Left ventricle myocardium superior (tissue), 1 donor: ENCODE measurements at places on chromosomes 6 and 20. TPM values are rescaled to one million over a fixed set of nuclear protein-coding genes. Genes with fewer than 3 reads are reported as not detected.

Gene CD93
- 41.0 TPM for total RNA-seq

Gene BACH2
- 1.5 TPM for total RNA-seq

Gene TULP1
- not detected for total RNA-seq

Gene CD24
- 0.99 TPM for total RNA-seq

- no peak for DNase-seq
Observed at GRCh38 chr6:11123978-11124377, 12.5 kb upstream of the ERVFRD-1 start.

GRCh38 chr6:53530346-53530745 is 14.6 kb downstream of the GCLC start:
- peak; percentile 48 for DNase-seq

GRCh38 chr20:41119614-41120561 is 17.5 kb upstream of the PLCG1 start:
- DNase-seq = no peak

DNA sequence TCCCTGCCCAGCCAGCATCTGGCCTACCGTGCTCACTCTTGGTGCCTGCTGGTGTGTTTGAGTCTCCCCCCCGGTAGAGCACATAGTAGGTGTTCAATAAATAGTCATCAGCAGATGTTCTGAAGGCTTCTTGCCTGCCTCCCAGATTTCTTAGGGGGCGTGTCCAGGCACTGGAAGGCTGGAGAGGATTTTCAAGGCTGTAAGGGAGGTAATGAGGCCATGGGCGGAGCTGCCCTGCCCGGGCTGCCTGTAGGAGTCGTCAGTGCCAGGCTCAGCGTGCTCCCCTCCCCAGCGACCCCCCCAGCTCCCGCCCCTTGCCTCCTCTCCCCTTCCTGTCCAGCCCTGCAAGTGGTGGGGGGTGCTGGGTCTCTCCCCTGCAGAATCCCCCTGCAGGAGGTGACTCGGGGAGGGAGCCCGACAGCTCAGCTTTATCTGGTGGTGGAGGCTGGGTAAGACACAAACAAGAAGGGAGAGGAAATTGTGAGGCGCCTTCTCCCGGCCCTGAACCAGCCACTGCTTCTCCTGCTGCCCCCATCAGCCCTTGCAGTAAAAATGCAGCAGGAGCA is 55.9 kb downstream of the BCAS4 start:
- DNase-seq = no peak

DNA sequence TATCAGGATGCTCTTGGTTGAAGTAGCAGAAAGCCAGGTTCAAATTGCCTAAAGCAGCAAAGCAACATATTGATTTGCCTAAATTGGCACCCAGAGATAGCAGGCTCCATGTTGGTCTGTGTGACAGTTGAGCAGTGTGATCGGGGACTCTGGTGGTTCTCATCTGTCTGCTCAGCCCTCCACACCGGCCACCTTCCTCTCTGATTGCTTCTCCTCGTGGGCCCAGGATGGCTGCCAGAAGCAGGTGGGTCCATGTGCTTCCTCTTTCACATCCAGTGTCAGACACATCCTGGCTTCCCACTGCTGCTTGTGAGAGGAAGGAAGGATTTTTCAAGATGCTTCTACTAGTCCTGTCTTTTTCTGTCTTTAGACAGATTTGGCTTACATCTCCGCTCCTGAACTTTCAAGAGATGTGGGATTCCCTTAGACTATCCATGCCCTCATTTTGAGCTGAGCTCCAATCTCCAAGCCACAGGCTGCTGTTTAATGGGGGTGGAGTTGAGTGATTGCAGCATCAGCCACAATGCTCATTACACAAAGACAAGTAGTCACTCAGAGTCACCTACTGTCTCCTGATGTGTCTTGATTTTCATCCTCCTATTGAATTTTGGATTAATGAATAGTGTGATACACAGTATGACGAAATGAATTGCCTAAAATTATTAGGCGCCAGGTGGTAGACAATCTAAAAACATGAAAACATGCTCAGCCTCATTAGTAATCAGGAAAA is 122.2 kb downstream of the ZDHHC14 start:
- DNase-seq = no peak

DNA sequence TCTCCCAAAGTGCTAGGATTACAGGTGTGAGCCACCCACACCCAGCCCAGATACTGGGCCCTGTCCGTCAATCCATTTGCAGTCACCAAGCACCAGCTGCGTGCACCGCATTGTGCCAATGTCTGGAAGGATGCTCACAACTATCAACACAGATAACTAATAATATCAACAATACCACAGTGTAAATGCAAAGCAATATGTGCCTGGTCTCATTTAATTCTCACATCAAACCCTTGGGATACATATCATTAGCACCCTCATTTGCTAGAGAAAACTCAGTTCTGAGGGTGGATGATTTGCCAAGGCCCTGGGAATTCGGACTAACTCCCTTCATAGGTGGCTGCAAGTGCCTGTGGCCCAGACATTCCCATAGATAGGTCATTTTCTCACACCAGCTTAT is 14.5 kb downstream of the RIPOR3 start:
- no peak for DNase-seq

- no peak for DNase-seq
Observed at GRCh38 chr20:17790296-17790695, 90.5 kb downstream of the BANF2 start.

- no peak for DNase-seq
Observed at GRCh38 chr6:160069459-160069858, 52.2 kb upstream of the SLC22A1 start.

- no peak for DNase-seq
Observed at GRCh38 chr6:45192556-45192955, 135.6 kb upstream of the RUNX2 start.

- no peak for DNase-seq
Observed at GRCh38 chr20:4867051-4867450, 134.3 kb downstream of the SLC23A2 start.

DNA sequence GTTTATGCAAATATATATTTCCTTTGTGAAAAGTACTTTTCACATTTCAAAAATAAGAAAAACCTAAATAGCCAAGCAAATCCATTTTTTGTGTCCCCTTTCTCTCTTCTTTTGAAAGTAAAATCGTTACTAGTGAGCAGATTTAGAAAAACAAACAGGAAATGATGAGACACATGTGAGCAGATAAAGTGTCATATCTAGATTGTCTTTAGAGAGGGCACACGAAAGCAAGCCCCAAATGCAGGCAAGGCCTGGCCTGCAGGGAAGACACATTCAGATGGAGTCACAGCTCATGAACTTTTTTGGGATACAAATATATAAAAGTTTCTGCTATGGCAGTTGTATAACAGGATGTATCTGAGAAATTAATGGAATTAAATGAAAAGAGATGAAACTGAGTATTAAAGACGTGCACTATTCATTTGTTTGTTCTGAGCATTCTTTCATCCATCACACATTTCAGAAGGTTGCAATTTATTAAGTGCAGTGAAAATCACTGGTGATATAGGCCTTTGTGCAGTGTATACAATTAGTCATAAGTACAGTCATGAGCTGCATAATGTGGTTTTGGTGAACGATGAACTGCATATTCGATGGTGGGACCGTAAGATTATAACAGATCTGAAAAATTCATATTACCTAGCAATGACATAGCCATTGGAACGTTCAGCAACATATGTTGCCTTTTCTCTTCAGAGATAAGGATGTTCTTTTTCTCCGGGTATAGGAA is 101.4 kb downstream of the PACRG start:
- no peak for DNase-seq

- DNase-seq = no peak
Observed at GRCh38 chr20:60558486-60558885, 600.3 kb downstream of the CDH26 start.

- no peak for DNase-seq
Observed at GRCh38 chr6:140850438-140850837, 1282.3 kb upstream of the GJE1 start.

DNA sequence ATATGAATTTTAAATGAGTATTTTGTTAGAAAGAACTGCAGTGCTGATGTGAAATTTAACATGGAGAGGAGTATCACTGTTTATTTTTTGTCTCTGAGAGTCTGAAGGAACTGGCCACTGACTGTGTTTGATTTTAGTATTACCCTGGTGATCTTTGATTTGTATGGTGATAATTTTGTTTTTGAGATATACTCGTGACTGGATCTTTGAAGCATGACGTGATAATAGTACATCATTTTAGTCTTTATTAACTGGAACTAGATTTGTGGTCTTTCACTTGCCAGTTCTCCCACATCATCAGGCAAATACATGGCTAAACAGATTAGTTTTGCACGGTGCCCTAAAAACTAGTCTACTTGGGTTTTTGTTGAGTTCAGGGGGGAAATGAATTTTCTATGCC is 55.5 kb downstream of the ARID1B start:
- DNase-seq = no peak

- no peak for DNase-seq
Observed at GRCh38 chr6:7684076-7684475, 41.8 kb upstream of the BMP6 start.

GRCh38 chr20:51583073-51583472 is 40.6 kb upstream of the NFATC2 start:
- DNase-seq = no peak

GRCh38 chr6:163862701-163863100 is 448.2 kb downstream of the QKI start:
- DNase-seq = no peak

GRCh38 chr20:9319687-9320384 is 194.6 kb upstream of the LAMP5 start:
- DNase-seq = no peak

GRCh38 chr20:23147964-23148730 is 62.0 kb upstream of the CD93 start:
- DNase-seq = no peak

DNA sequence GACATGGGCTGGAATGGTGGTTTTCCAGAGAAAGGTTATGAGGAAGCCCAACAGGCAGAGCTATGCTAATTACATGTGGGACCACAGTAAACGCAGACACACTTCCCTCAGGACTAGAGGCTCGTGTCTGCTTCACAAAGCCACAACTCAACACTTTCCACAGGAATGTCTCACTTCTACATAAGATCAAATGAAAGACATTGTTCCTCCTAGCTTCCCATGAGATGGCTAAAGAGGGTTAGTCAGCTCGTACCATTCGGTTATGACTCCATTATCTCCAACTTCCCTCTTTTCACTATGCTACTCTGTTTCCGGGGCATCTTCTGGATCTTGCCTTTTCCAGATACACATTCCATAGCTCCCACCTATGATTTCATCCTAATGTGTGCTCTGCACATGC is 29.1 kb upstream of the ZC3H12D start:
- no peak for DNase-seq

DNA sequence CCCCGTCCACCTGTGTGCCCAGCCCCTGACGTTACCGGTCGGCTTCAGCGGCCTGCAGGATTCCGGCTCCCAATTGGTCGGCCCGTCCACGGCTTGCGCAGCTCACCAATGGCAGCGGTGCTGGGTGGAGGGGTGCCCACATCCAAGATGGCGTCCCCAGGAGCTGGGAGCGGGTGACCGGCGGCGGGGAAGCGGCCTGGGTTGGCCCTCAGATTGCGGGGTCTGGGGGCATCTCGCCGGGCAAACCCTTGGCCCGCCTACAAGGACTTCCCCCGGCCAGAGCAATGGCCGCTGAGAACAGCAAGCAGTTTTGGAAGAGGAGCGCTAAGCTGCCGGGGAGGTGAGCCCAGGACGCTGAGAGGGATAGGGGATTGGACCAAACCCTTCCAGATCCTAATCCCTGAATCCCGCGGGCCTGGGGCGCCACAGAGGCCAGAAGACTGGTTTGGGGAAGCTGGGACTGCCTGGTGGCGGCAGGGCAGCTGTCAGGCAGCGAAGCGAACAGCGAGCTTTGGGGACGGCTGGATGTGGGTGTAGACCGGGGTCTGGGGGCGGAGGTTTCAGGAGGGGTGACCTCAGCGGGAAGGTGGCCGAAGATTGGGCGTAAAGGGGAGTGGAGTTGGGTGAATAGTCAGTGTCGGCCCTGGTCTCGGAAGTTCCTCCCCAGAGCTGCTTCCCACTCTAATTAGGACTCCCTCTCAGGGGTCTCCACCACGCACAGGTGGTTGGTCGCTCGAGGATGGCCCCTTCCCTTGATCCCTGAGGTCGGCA is at the start of the genes TBC1D22B and TMEM217:
TBC1D22B (plus strand) TSS at position 139 of the 771 bp plus-strand sequence; CDS start at position 285, 146 bp downstream.
TMEM217 (minus strand) TSS at position 511 of the 771 bp plus-strand sequence. CDS start 39,114 bp downstream, outside the sequence.
- DNase-seq = peak; percentile 97

GRCh38 chr6:42331019-42331418 is 113.4 kb upstream of the MRPS10 start:
- DNase-seq = no peak

- DNase-seq = no peak
Observed at GRCh38 chr20:40808936-40809335, 119.9 kb upstream of the MAFB start.

DNA sequence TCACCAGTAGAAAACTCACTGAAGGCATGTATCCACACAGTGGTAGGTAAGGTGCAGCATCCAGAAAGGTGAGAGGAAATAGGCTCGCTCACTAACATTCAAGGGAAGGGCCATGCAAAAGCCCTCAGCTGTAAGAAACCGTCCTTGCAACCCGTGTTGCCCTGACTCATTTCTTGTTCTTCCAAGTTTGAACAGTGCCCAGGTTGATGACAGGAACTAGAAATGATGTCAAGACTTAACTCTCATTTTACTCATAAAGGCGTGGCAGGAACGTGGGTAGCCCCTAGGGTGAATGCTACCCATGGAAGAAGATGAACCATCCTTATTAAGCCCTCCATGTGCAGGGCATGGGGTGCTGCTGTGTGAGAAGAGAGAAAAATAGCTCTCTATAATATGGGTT is 187.6 kb downstream of the CD83 start:
- DNase-seq = no peak

DNA sequence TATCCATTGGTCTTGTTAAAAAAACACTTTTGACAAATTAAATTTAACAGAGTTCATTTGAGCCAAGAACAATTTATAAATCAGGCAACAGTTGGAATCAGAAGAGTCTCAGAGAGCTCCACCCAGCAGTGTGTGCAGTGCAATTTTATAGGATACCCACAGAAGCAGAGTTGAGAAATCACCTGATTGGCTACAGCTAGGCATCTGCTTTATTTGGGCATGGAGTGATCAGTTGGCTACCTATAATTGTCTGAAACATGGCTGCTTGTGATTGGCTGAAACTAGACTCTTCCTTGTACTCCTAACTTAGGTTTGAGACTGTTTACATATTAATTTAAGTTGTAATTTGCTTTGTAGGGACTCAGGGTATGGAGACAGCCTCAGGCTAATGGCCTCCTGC is 12.0 kb downstream of the PGK2 start:
- DNase-seq = no peak

DNA sequence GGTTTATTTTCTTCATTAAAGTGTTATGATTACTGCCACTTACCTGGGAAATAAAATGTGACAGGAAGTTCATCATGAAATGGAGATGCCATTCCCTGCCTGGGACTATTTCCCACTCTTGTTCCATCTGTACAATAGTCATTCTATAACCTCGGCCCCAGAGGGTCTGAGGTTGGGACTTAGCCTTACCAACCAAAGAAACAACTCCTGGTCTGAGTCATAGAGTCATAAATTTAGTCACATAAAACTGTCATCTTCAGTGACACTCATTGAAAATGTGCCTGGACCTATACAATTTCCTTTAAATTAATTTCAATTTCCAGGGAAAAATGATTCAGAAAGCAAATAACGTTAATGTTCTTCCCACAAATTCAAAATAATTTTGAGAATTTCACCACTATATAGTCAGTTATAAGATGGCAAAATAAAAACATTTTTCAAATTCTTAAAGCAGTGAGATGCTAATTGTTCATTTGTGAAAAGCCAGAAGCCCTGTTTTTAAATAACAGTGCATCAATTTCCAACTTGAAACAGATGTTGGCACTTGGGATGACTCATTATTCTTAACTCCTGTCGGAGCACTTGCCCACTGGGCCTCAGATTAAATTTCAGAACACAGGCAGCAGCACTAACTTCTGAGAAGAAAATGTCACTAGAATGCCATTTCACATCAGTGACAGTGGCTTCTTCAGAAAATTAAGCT is 201.2 kb upstream of the SMLR1 start:
- no peak for DNase-seq
